Stimulated activated CD8-positive, alpha-beta memory T cell treated with anti-CD3 and anti-CD28 coated beads, Interleukin-2, amount 100 ng/mL, for 1 hour (primary cell): ENCODE measurements at places on chromosomes 5 and 9.

- no peak for DNase-seq
These were observed 17.8 kb downstream of the EEIG1 start for GRCh38 chr9:127963041-127963358.

DNA sequence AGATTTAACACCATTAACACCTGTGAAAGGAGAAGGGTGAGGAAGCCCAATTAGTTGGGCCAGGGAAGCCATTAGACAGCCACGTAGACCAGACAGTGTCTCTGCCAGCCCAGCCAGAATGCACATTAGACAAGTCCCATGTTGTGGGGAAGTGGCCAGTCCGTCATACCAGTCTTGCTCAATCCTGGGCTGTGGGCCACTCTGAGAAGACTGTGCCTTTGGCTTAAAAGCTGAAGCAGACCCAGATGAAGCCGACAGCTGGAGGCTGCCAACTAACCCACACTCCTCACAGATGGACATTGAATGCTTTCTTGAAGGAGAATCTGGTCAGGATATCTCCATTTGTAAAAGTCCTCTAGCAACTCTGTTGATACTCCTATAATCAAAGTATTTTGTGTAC lies 128.5 kb downstream of the CHSY3 start:
- no peak for DNase-seq

GRCh38 chr5:163410505-163410904 lies 26.9 kb upstream of the CCNG1 start:
- DNase-seq: no peak

DNA sequence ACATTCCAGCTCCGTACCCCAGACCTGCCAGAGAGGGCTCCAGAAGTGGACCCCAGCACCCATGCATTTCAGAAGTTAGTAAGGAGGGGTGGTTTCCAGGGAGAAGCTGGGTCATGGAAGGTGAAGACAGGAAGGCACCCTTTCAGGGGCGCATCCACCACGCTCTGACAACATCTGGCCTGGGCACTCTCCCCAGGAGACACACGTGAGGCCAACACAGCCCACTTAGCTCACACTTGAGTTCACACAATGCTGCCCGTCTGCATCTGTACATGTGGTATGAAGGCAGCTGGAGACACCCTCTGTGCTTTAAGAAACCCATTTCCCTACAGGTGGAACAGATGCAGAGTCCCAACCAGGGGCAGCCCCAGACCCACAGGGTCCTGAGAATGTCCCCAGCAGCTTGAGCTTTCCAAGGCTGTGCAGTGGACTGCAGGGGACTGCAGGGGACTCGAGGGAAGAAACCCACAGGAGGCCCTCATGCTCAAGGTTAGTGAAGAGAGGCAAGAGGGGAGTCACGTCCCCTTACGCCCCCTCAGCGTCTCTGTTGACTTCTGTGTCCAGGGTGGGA lies 326.8 kb upstream of the IRX1 start:
- DNase-seq: no peak

DNA sequence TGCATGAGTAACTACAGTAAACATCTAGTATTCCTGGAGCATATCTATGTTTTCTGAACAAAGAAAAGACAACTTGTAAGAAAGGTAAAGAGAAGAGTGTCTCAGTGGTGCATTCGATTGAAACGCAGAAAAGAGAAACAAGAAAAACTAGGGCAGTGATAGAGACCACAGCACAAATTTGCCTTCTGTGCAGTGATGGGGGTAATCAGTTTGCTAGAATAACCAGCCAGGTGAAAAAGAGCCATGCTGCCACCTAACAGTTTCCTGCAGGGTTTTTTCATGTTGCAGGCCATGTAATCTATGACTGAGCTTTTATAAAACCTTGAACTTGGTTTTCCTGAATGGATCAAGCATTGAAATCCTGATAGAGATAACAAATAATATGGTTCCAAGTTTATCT lies 198.4 kb upstream of the MEF2C start:
- no peak for DNase-seq

GRCh38 chr5:52685566-52685965 lies 102.2 kb upstream of the ITGA1 start:
- no peak for DNase-seq

GRCh38 chr5:140205216-140205615 lies 30.2 kb downstream of the CYSTM1 start:
- DNase-seq: no peak

DNA sequence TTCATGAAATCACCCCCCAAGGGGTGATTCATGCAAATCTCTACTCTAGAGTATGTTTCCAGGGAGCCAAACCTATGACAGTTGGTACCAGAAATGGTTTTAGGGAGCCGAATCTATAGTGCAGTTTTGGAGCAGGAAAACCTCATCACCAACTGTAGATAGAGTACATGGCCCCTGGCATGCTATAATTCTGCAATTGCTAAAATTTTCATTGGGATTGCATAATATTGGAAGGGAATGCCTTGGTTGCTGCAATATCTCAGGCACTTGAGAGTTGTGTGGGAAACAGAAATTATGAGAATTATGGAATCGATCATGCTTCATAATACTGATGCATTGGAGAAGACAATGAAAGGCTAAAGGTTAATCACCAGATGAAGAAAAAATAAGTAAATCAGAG lies 148.2 kb upstream of the PLPPR1 start:
- no peak for DNase-seq

DNA sequence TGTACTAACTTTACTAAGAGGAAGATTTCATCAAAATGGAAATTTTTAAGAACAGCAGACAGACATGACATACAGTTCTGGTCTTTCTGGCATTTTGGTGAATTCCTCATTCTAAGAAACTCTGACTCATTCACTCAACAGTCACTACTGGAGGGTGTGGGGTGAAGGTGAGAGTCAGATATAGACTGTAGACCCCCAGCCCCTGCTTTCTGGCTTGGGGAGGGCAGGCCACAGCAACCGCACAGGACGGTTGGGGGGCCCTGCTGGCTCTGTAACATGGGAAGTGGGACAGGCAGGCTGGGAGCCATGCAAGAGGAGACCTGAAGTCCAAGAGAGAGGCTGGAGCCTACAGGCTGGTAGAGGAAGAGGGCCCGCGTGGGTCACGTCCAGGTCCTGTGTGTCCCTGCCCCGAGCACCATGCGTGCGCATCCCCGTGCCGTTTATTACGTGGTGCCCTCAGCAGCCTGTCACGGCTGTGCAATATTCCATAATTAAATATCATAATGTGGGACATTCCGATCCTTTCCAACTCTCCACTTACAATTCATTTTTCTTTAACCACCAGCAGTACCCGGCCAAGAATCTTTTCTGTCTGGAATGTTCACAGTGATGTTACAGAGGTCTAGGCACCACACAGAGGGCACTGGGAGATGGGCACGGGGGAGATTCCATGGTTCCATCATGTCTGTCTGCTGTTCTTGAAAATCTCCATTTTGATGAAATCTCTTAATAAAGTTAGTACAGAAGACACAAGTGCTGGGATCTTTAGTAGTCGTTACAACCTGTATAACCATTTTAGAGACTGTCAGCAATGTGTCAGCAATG lies 75.5 kb downstream of the SEMA4D start:
- no peak for DNase-seq

DNA sequence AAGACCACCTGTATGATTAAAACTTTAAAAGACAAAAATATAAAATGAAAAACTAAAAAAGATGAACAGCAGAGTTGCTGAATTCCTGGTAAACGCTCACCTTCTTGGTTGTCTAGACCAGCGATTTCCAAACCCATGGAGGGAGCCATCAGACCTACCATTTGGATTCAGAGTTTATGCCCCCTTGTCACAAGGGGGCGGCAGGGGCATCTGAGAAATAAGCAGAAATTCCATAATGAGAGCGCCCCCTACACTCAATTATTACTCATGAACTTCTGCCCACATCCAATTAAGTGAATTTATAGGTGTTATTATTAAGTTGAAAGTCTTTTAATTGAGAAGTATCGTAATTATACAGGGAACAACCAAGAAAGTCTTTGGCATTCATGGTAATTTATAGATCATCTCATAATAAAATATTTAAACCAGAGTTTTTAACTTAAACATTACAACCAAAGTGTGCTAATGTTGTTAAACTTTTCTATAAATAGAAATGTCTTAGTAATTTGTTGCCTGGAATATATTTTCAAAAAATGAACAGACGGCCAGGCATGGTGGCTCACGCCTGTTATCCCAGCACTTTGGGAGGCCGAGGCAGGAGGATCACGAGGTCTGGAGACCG lies 35.2 kb upstream of the SPATA31C2 start:
- DNase-seq: peak; percentile 12

DNA sequence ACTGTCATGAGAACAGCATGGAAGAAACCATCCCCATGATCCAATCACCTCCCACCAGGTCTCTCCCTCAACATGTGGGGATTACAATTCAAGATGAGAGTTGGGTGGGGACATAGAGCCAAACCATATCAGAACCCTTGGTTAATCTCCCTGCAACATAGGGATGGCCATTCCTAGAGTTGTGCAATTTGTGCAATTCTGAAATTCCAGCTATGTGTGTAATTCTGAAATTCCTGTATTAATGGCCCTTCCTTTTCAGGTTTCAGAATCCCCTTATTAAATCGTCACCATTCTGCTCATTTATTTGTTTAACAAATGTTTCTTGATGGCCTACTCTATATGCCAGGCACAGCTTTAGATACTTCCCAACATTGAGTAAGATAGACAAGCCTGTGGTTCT lies 282.6 kb downstream of the SMARCA2 start:
- no peak for DNase-seq
